ENCODE measurements at places on chromosomes 12 and 14.

DNA sequence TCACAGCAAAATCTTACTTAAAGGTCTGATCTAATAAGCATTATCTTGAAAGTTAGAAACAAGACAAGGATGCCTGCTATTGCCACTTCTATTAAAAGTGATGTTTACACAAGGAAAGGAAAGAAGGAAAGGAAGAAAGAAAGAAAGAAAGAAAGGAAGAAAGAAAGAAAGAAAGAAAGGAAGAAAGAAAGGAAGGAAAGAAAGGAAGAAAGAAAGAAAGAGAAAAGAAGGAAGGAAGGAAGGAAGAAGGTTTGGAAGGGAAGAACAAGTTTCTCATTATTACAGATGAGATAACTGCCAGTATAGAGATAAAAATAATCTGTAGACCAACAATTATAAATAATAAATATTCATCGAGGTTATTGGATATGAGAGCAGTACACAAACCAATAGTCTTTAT lies 35.8 kb upstream of the KCNA1 start:
- DNase-seq: no peak

GRCh38 chr14:68365228-68365627 lies 427.6 kb downstream of the ZFP36L1 start:
- no peak for DNase-seq

DNA sequence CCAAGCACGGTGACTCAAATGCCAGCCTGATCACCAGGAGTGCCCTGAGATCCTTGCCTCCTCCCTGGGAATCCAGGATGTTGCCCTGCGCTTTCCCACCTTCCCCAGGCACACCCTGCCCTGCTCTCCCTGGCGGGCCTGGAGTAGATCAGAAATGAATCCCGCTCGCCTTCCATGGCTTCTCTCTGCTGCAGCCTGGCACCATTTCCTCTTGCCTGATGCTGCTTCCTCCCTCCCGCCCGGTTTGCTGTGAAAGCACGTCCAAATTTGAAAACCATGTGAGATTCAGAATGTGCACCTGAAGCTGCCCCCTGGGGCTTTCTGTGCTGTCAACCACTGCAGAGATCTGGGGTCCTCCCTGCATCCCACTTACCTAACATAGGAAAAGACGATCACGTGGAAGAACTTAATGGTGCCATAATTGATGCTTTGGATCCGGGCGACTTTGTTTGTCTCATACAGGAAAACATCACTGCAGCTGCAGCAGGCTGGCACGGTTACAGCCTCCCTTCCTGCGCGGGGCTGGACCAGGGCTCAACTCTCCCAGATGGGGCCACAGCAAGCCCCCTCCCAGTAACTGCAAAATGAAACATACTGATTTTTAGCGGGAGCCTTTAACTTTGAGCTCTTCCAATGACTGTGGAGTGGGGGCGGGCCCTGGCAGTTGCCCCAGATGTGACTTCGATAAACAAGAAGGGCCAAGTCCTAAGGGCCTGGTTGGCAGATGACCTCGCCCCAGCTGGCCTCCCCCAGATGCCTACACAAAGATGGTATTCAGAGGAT lies 24.9 kb upstream of the C12orf76 start:
- DNase-seq: peak; percentile 52

- no peak for DNase-seq
Measured at GRCh38 chr12:68903511-68903910, 29.5 kb downstream of the CPM start.

DNA sequence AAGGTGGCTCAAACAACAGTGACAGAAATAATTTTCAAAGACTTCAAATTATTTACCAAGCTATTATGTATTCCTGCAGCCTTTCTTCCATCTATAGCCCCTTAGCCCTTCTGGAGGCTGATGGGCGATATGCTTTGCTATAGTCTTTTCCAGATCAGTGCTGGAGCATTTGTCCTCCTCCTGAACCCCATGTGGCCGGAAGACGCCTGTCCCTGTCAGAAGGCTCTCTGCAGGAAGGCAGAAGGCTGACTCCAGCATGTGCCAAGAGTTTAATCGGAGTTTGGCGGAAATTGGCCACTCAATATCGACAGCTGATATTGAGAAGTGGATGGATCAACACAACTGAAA lies 49.3 kb upstream of the MAX start:
- no peak for DNase-seq

DNA sequence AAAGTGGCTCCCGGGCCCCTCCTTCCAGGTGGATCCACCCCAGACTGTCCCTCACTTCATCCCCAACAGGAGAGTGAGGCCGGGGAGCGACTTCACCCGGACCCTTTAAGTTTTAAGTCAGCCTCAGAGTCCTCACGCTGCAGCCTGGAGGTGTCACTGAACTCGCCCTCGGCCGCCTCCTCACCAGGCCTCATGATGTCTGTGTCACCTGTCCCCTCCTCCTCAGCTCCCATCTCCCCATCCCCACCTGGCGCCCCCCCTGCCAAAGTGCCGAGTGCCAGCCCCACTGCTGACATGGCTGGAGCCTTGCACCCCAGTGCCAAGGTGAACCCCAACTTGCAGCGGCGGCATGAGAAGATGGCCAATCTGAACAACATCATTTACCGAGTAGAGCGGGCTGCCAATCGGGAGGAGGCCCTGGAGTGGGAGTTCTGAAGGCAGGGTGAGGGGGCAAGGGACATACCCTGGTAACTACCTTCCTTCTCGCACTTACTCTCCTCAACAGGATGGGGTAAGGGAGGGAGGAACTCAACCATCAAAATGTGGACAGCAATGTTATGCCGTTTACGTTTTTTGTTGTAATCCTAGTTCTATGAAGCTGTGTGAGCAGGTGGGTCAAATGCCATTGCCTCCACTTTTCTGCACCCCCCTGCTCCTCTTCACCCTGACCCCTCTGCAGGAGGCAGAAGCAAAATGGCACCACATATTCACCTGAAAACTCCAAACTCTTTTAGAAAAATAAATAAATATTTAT lies 20.8 kb downstream of the PHETA1 start:
- no peak for DNase-seq

GRCh38 chr12:72035625-72036024 lies 97.0 kb downstream of the TPH2 start:
- DNase-seq: no peak

- no peak for DNase-seq
Measured at GRCh38 chr14:56417173-56417572, 162.4 kb upstream of the TMEM260 start.

GRCh38 chr12:128316973-128317526 lies 50.1 kb downstream of the TMEM132C start:
- peak; percentile 1 for DNase-seq

DNA sequence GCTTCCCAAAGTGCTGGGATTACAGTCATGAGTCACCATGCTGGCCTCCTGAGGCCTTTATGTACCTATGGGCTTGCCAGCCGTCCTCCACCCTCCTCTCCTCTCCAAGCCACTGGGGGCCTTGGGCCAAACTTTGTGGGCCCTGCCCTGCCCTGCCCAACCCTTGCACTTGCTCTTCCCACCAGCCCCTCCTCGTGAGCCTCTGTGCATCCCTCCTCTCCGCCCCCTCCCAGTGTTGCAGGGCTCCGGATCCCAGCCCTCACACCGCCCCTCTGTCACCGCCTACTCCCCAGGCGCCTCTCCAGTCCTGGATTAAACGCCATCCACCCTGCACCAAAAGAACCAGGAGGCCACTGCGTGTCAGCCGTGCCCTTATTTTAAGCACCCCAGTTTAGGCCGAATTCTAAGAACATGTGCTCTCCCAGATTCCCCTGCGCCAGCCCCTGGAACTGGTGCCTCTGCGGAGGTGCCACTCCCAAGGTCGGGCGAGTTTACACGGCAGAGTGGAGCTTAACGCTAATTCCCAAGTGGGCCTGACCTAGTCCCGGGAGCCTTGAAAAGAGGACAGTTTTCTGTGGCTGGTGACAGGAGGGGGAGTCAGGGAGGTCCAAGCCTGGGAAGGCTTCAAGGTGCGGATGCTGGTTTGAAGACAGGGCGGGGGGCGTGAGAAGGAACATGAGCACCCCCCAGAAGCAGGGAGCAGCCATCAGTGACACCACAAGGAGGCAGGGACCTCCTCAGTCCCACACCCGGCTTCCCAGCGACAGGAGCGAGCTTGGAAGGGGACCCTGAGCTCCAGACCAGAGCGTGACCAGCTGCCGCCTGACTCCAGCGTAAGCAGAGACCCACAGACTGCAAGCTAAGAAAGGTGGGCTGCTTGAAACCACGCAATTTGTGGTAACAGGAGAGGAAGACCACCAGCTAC lies 21.2 kb upstream of the CDCA4 start:
- DNase-seq: no peak

Measured in hematopoietic multipotent progenitor cell treated with erythropoietin and hydrocortisone succinate and interleukin-3 and kit ligand, for 6 days (in vitro differentiated cells).